Endothelial cell (in vitro differentiated cells): ENCODE measurements at places on chromosomes 2 and 18. TPM values are rescaled to one million over a fixed set of nuclear protein-coding genes. Genes with fewer than 3 reads are reported as not detected.

DNA sequence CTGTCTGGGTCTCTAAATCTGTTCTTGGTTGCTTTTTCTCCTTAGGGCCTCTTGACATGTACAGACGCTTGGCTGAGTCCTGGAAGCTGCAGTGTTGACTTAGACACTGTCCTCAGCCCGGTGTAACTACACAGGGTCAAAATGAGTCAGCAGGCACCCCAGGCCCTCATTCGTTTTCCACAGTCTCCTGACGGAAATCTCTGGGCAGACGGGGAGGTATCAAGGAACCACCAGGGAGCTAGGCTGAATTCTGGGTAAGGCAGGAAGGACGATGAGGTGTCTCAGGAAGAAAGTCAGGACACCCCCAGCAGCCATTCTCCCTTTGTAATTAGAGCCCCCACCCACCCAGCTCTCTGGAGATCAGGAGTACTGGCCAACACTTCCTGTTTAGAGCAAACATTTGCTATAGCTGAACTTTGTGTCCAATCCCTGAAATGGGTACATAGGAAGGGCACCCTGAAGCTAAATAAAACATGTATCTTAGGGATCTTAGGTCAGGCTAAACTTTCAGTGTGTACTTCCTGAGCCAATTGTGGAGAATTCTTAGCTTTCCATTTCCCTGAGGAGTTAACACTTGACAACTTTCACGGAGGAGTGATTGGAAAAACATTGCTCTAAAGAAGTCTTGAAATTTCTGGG lies 23.9 kb upstream of the EPAS1 start:
- no peak for DNase-seq
- peaks cover 6% of the 10 kb centered on the region for H3K36me3 ChIP-seq
- peaks cover 32% of the 10 kb centered on the region for H3K4me1 ChIP-seq
- H3K27ac ChIP-seq, result no peak overlapping the region

DNA sequence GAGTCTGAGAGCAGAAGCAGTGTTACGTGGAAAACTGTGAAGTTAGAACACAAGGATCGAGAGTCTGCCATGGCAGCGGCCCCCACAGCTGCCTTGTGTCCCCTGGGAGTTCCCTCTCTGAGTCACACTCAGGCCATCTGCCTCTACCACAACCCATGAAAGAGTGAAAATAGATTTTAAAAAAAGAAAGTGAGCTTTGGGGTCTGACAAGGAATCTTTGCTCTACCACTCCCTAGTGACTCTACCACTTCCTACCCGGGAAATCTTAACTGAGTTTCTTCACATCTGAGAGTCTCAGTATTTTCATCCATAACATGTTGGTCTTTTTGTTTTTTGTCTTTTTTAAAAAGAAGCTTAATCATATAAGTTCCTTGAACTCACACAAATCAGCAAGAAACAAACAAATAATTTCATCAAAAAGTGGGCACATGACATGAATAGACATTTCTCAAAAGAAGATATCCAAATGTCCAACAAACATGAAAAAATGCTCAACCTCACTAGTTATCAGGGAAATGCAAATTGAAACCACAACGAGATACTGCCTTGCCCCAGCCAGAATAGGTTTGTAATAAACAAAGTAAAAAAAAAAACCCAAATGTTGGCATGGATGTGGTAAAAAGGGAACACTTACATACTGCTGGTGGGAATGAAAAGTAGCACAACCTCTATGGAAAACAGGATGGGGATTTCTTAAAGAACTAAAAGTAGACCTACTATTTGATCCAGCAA lies 2.4 kb upstream of the MSGN1 start:
- no peaks in the 10 kb centered on the region for H3K27me3 ChIP-seq
- H3K4me3 ChIP-seq, result no peak overlapping the region

- peaks cover 4% of the 10 kb centered on the region for H3K4me1 ChIP-seq
- no peaks in the 10 kb centered on the region for H3K36me3 ChIP-seq
- H3K27ac ChIP-seq, result no peak overlapping the region
- H3K27me3 ChIP-seq, result peaks cover 3% of the 10 kb centered on the region
- DNase-seq, result no peak
Observed at GRCh38 chr2:132680544-132680943, 10.5 kb upstream of the LYPD1 start.

HOXD3 gene
- total RNA-seq, result 4.1 TPM

GRCh38 chr18:51668607-51669006 lies 471.1 kb upstream of the MEX3C start:
- H3K4me3 ChIP-seq, result no peak overlapping the region
- H3K36me3 ChIP-seq, result peaks cover 5% of the 10 kb centered on the region
- no peak overlapping the region for H3K27ac ChIP-seq
- peaks cover 16% of the 10 kb centered on the region for H3K4me1 ChIP-seq
- no peak for DNase-seq

GRCh38 chr2:32732912-32733472 lies 105.1 kb downstream of the TTC27 start:
- no peaks in the 10 kb centered on the region for H3K27me3 ChIP-seq
- no peak overlapping the region for H3K27ac ChIP-seq
- no peak overlapping the region for H3K4me3 ChIP-seq
- no peaks in the 10 kb centered on the region for H3K36me3 ChIP-seq
- H3K4me1 ChIP-seq, result no peaks in the 10 kb centered on the region

DNA sequence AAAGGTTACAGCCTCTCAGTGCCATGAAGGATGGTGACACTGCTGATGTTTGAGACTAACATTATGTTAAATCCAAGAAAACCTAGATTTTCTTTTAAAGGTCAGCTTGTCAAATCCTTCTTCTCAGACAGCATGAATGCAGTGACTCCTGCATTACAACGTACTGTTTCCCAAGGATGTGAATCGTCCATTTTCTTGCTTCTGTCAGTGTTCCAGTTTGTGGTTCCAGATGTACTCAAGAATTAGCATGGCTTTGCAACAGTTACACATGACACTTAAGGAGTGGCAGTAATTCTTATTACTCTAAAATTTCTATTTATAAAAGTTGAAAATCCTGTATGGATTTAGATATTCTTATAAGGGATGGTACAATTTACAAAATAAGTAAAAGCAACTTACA lies 1.5 kb upstream of the TTC39C start:
- peaks cover 11% of the 10 kb centered on the region for H3K4me1 ChIP-seq
- no peak overlapping the region for H3K27ac ChIP-seq
- DNase-seq, result no peak
- no peak overlapping the region for H3K4me3 ChIP-seq
- peaks cover 5% of the 10 kb centered on the region for H3K27me3 ChIP-seq

DNA sequence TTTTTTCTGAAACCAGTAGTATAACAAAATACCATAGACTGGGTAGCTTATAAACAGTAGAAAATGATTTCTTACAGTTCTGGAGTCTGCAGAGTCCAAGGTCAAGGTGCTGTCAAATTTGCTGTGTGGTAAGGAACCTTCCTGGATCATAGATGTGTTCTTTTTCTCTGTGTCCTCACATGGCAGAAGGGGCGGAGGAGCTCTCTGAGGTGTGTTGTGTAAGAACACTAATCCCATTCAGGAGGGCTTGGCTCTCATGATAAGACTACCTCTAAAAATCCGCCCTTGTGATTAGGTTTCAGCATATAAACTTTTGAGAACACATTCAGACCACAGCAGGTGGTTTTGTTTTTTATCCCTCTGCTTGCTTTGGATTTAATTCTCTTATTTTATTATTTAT lies 25.7 kb downstream of the ANKRD62 start:
- H3K27me3 ChIP-seq, result no peaks in the 10 kb centered on the region
- no peak overlapping the region for H3K27ac ChIP-seq
- no peaks in the 10 kb centered on the region for H3K36me3 ChIP-seq

CKAP2L gene
- total RNA-seq, result 5.5 TPM

RBKS gene
- total RNA-seq, result 2.0 TPM

CFC1 gene
- 1.2 TPM for total RNA-seq

IL18R1 gene
- 0.51 TPM for total RNA-seq

DNA sequence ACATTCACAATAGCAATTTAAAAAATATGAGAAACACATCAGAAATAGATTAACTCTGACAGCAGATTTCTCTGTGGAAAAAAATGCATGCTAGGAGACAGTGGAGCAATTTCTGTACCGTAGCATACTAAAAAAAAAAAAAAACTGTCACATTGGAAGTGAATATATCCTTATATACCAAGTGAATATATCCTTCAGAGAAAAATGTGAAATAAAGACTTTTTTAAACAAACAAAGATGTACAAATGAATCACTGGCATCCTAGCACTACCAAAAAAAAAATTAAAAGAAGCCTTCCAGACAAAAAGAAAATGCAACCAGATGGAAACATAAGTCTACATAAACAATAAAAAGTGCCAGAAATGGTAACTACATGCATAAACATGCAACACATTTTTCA lies 169.4 kb downstream of the NBAS start:
- no peak overlapping the region for H3K4me3 ChIP-seq
- H3K27me3 ChIP-seq, result no peaks in the 10 kb centered on the region
- DNase-seq, result no peak
- H3K36me3 ChIP-seq, result peaks cover under 1% of the 10 kb centered on the region

GRCh38 chr2:172860336-172860707 lies 124.7 kb downstream of the RAPGEF4 start:
- H3K4me1 ChIP-seq, result peaks cover 39% of the 10 kb centered on the region
- peaks cover 4% of the 10 kb centered on the region for H3K27me3 ChIP-seq

- DNase-seq, result no peak
- no peak overlapping the region for H3K27ac ChIP-seq
- H3K4me1 ChIP-seq, result peaks cover 44% of the 10 kb centered on the region
- no peaks in the 10 kb centered on the region for H3K36me3 ChIP-seq
Observed at GRCh38 chr2:55138014-55138881, 88.0 kb upstream of the RTN4 start.

- no peak for DNase-seq
- H3K4me3 ChIP-seq, result no peak overlapping the region
- no peak overlapping the region for H3K27ac ChIP-seq
- no peaks in the 10 kb centered on the region for H3K36me3 ChIP-seq
Observed at GRCh38 chr2:227377467-227378351, 1.4 kb downstream of the TM4SF20 start.

DNAJC5G gene
- total RNA-seq, result not detected

DNA sequence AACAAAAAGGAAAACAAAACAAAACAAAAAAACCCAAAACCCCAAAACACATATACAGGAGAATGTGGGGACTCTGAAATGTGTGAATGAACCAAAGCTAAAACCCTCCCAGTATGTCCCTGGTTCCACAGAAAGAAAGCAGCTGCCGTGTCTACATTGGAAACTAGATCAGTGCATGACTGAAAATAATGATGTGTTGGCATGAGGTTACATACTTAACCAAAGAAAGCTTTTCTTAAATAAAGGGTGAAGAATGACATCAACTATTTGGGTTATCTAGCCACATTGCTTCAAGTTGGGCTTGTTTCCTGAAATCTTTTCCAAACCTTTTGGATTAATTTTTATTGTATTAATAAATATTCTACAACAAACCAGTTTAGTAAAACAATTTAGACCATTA lies 91.9 kb upstream of the FN1 start:
- H3K36me3 ChIP-seq, result no peaks in the 10 kb centered on the region
- no peak overlapping the region for H3K4me3 ChIP-seq
- no peaks in the 10 kb centered on the region for H3K27me3 ChIP-seq
- DNase-seq, result no peak
- no peaks in the 10 kb centered on the region for H3K4me1 ChIP-seq
- no peak overlapping the region for H3K27ac ChIP-seq

DNA sequence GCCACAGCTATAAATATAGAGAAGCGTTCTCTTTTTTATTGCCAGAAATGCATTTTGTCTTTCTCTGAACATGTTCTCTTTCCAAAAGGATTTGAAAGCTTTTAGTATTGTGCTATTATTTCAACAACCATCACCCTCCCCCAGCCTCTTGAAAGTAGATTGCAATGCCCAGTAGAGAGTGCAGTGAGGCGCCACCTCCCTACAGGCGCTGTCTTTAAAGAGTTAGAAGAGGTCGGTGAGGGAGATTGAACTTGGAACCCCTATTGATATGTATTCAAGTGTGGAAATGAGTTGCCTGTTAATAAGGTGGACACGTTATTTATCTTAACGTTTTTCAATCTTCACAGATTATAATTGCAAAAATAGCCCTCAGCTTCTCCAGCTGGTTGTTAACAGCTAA lies 360.3 kb downstream of the LRP1B start:
- no peak overlapping the region for H3K4me3 ChIP-seq
- peaks cover 2% of the 10 kb centered on the region for H3K27me3 ChIP-seq
- H3K27ac ChIP-seq, result no peak overlapping the region
- no peaks in the 10 kb centered on the region for H3K4me1 ChIP-seq
- no peaks in the 10 kb centered on the region for H3K36me3 ChIP-seq

DNA sequence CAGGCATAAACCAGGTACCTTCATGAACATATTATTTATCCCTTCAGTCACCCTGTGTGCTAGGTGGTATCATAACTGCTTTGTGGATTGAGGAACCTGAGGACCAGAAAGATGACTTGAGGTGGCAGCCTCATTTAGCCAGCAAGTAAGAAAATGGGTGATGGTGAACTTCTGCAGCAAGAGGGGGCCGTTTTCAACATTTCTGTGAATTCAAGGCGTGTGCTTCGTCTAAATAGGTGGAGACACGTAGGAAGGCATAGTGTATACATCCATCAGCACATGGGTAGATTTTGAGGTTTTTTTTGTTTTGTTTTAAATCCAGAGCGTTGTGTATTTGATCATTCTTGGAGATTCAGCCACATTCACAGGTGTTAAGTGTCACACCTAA lies 118.7 kb downstream of the SPTBN1 start:
- H3K4me1 ChIP-seq, result peaks cover 93% of the 10 kb centered on the region
- no peak overlapping the region for H3K4me3 ChIP-seq
- H3K27ac ChIP-seq, result no peak overlapping the region
- DNase-seq, result no peak
- H3K36me3 ChIP-seq, result peaks cover 34% of the 10 kb centered on the region

DNA sequence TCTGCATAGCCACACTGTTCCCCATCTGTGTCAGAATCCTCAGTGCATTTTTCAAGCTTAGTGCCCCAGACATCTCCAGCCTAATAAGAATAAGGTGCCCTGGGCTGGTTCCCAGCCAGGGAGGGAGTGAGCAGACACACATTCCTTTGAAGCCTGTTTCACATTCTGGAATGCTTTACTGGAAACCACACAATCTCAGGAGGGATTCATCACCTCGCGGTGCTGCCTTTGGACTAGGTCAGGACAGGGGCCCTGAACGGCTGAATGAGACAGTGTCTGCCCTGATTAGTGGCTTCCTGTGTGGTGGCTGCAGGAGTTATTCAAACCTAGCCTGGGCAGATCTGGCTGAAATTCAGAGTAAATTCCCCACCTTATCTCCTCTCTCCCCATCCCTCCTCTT lies 108.0 kb upstream of the LDAH start:
- H3K36me3 ChIP-seq, result no peaks in the 10 kb centered on the region
- H3K27ac ChIP-seq, result no peak overlapping the region
- H3K4me1 ChIP-seq, result no peaks in the 10 kb centered on the region
- no peak for DNase-seq
- H3K27me3 ChIP-seq, result no peaks in the 10 kb centered on the region

SNX17 gene
- 90.5 TPM for total RNA-seq

RAD51AP2 gene
- 0.44 TPM for total RNA-seq

DNA sequence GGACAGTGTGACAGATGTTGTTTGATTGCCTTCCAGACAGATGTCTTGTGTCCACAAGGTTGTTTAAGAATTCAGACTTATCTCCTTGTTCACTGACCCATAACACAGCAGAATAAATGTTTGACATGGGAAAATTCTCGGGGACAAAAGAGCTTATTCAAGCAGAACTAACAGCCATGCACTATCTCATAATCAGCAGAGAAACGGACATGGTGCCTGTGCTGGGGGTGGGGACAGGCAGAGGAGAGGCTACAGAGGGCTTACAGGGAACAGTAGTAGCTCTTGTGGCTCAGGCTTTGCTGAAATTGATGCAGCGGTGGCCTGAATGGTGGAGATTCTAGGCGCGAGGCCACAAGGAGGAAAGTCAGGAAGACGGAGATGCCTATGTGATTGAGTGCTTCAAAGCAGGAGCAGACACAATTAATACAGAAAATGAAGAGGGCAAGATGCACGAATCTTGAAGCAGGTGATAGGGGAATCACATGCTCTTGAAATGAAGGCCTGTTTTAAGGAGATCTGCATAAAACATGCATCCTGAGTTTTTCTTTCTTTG lies 62.0 kb upstream of the CAB39 start:
- no peak overlapping the region for H3K27ac ChIP-seq
- no peaks in the 10 kb centered on the region for H3K36me3 ChIP-seq
- DNase-seq, result no peak
- peaks cover 12% of the 10 kb centered on the region for H3K27me3 ChIP-seq
- H3K4me1 ChIP-seq, result no peaks in the 10 kb centered on the region
